Epithelial cell of proximal tubule (primary cell): ENCODE measurements at places on chromosomes 16 and 17. TPM values are rescaled to one million over a fixed set of nuclear protein-coding genes. Genes with fewer than 3 reads are reported as not detected.

DNA sequence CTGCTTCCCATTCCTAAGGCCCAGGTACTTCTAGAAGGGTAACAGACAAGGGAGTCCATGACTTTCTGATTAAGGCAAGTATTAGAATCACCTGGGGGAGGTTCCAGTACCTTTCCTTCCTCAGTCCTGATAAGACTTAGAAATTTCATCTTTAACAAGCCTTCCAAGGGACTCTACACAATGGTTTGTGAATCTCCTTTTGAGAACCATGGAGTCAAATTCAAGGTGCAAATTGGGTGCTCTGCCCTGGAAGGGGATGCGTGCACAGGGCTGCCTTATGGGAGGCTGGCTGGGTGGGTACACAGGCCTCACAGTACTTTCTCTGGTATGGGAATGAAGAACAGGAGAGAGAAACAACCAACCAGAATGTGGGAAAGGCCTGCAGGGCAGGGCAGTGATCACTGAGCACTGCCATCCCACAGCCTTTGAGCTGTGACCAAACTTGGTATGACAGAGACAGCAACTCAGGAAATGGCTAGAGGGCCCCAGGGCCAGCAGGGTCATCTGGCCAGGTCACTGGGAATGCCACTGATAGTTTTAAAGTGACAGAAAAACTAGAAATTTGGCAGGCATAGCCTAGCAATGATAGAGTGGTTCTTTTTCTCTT, 3.6 kb upstream of the TMIGD1 start:
- no peak for DNase-seq

- DNase-seq: no peak
Measured at GRCh38 chr16:87391324-87391949, 699 bp upstream of the MAP1LC3B start.

GRCh38 chr17:41523787-41524186, 4.3 kb downstream of the KRT19 start:
- no peak for DNase-seq

GRCh38 chr16:22312897-22313781, 15.9 kb downstream of the POLR3E start:
- DNase-seq: no peak

CCL22 gene
- not detected in 2 replicates for total RNA-seq

KRTAP9-8 gene
- total RNA-seq: not detected in 2 replicates

MMD gene
- 26.6 and 34.3 TPM in 2 replicates for total RNA-seq
